ENCODE measurements at places on chromosomes 3 and 15.
A peak's percentile ranks its signal among the peaks of the same experiment; 100 is the strongest.

DNA sequence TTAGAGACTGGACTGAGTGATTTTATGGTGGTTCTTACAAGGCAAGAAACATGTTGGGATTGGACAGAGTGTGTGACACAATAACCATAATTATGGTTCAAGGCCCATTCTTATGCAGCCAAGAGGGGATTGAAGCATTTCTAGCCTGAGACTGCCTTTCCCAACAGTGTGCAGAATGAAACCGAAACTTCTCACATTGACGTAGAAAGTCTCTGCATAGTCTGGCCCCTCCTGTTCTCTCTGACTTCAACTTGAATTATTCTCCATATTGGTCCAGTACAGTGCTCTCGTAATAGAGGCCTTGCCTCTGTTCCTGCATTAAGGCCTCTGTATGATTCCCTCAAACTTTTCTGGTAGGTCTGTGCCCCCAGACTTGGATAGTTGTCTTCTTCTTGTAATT, 138.3 kb downstream of the DIPK2A start:
- DNase-seq: no peak

DNA sequence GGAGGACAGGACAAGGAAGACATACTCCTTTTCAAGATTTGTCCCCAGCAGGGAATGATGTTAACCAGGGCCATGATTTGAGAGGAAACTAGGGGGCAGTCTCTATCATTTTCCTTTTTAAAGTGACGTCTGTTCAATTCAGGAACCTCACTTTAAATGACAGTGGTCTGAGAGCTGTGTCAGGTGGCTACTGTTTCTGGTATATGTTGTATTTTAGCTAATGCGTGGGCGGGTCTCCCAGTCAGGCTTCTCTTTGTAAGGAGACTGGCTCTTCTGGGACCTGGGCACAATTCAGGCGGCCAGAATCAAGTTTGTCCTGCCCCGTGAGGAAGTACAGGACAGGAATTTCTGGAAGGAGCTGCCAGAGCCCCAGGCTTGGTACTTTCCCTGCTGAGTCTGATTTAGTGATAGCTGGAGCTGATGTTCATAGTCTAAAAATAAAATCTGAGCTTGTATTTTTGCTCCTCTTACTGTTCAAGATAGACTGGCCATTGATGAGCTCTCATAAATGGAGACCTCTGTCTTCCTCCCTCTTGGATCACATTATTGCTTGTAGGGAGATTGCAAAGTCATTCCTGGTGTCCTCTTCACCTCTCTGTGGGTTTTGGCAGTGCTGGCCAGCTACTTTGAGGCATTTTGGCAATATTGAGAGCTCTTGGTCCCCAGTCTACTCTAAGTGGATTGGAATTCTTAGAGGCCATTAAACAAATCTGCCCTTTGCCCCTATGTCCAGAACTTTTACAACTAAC, 25.6 kb downstream of the SQOR start:
- DNase-seq: peak; percentile 36

- no peak for DNase-seq
Measured at GRCh38 chr3:15265655-15266509, 59.8 kb downstream of the CAPN7 start.

- peak; percentile 38 for DNase-seq
Measured at GRCh38 chr3:142929109-142929508, 34.4 kb downstream of the PAQR9 start.

DNA sequence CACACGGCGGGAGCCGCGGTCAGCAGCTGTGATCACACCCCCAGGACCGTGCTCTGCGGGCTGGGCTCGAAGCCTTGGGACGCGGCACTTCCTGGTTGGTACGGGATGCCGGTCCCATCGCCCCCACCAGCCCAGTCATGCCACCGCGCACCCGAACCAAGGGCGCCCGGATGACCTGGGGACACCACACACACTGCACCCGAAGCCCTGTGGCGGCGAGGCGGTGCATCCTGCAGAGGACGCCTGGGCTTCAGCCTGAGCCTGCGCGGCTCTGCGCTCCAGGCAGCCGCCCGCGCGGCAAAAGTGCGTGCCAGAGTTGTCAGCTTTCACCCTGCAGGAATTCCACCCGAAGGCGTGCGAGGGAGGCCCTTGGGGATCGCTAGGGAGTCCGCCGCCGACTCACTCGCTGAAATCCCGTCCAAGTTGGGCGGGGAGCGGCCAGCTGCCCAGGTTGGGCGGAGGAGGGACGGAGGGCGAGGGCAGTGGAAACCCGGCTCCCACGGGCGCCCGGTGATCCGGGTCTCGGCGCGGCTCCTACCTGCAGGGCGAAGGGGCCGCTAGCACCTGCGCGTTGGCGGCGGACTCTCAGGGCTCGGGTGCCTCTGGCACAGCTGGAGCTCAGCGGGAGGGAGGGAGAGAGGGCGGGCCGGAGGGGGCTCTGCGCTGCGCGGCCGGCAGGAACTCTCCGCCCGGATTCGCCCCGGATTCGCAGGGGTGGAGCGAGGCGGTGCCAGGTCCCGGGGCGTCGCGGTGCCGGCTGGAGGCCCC, at the start of gene PLD1:
PLD1 (minus strand) TSS at position 623 of the 768 bp plus-strand sequence. CDS start 72,432 bp downstream, outside the sequence.
- peak; percentile 94 for DNase-seq

- DNase-seq: peak; percentile 62
Measured at GRCh38 chr15:58423831-58424608, 7.8 kb upstream of the LIPC start.

DNA sequence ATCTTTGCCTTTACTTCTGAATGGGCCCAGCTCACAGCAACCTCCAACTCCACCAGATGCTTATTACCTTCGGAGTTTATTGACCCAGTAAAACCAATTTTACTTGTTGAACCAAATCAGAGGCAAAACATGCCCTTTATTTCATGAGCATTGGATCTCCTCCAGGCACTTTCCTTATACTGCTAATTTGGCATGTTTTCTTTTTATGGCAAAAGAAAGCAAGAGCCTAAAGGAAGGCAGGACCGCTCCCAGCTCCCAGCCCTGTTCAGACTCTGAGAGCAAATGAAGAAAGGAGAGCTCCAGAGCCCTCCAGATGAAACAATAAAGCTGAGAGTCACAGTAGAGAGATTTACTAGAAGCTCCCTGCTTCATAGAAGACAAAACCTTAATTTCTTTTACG, 81.5 kb upstream of the NR2E3 start:
- DNase-seq: no peak

- DNase-seq: peak; percentile 38
Measured at GRCh38 chr3:16761571-16761970, 123.2 kb upstream of the PLCL2 start.

GRCh38 chr3:131716007-131716406, 213.2 kb upstream of the MRPL3 start:
- DNase-seq: no peak

- DNase-seq: no peak
Measured at GRCh38 chr15:41231422-41232226, 556 bp downstream of the CHP1 start.

- DNase-seq: no peak
Measured at GRCh38 chr3:117519776-117520175, 810.2 kb downstream of the TUSC7 start.

- DNase-seq: no peak
Measured at GRCh38 chr15:74136540-74136813, 6.1 kb downstream of the ISLR2 start.

DNA sequence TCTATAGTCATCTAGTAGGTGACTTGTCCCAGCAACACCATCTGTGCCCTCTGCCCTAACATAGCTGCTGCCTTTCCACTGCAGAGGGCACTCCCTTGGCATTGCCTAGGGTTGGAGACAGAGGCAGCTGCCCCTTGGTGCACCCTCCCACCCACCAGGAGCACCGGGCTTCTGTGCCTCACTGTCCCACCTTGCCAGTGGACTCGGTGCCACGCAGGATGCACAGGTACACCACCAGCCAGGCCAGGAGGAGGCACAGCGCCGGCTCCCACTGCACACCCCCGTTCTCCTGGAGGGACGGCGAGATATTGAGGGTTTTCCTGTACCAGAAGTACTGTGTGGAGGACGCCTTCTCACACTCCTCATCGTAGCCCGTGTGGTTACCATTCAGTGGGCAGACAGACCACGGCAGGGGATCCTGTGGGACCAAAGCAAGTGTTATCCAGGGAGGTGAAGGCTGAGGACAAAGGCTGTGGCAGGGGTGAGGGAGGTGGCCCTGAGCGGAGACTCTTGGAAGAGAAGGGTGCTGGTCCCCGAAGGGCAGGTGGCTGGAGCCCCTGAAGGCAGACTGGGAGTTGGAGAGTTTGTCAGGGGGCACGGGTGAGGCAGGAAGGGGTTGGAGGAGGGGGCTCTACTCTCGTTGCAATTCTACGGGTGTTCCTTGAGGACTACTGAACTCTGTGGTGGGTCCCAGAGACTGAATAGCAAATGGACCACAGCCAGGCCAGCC, 20.6 kb downstream of the SLC6A20 start:
- no peak for DNase-seq

DNA sequence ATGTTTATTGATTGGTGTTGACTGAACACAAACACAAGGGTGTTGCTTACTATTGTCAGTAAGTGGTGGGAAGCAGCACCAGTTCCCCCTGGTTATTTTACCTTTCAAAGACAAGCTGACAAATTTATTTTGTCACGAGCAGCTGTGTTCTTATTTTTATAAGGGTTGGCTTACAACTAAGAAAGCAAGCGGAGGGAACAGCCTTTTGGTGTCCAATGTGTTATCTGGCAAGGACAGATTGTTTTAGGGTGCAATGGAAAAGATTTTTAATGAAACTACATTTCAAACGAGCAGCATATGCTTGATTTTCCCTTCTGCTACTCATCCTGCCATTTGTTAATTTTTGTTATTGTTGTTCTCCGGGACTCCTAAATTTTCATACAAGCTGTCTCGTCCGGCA, 920.6 kb upstream of the CFAP20DC start:
- DNase-seq: no peak

DNA sequence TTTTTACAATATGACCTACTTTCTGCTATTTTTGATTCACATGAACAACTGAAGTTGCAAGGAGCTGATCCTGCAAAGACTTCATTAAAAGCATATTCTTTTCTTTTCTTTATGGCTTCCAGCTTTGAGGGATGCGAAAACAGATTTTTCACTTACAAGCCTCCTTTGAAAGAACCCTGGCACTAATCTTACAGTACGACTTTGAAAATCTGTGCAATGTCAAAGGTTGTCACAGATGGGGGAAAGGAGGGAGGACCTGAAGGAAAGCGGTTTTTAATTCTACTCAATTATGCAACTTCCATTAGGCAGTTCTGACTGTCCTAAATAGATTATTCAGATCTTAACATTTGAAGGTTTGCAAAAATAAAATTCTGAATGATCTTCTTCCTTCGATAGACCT, 130.5 kb downstream of the TNIK start:
- no peak for DNase-seq

GRCh38 chr15:77915261-77915960, 162.1 kb downstream of the TBC1D2B start:
- DNase-seq: no peak

GRCh38 chr3:17238023-17238422, 353.3 kb downstream of the PLCL2 start:
- DNase-seq: peak; percentile 11

DNA sequence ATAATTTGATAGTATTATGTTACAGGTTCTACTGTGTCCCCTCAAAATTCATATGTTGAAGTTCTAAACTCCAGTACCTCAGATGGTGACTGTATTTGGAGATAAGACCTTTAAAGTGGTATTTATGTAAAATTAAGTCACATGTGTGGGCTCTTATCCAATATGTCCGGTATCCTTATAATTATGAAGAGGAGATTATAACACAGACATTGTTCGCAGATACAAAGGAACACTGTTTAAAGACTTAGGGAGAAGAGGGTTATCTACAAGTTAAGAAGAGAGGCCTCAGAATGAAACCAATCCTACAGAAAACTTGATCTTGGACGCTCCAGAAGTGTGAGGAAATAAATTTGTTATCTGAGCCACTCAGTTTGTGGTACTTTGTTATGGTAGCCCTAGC, 50.9 kb downstream of the DPH6 start:
- no peak for DNase-seq

- peak; percentile 65 for DNase-seq
Measured at GRCh38 chr15:74889390-74889882, 406 bp upstream of the MPI start.

DNA sequence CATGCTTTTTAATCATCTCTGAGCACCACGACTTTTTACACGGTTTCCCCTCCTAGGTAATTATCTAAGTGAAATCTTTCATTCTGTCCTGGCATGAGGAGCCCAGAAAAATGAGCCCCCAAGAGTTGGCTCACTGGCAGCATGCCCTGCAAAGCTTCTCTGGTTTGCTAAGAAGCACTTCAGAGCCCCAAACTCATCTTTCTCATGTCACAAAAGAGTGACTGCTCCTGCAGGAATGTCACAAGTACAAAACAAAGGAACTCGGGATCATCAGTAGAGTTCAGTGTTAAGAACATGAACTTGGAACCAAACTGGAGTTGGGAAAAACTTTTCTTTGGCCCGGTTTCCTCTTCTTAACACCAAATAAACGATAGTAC, 123.9 kb downstream of the FOXB1 start:
- peak; percentile 14 for DNase-seq

DNA sequence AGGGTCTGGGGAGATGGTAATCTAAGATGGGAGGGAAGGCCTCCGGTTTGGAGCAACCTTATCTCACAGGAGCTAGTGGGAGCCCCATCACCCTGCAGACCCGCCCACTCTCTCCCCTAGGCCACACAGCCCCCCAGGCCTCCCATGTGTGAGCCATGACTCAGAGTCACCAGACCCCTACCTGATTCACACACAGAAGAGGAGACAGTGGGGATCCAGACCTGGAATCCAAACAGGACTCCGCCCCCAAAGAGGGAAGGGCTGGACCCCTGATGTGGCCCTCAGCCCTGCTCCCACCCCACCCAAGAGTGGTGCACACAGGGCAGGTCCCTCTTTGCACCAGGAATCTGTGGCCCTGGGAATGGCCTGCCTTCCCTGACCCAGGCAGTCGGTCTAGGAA, 97.4 kb downstream of the ADCY5 start:
- DNase-seq: no peak

- peak; percentile 35 for DNase-seq
Measured at GRCh38 chr3:197125636-197126035, 96.0 kb upstream of the MELTF start.

DNA sequence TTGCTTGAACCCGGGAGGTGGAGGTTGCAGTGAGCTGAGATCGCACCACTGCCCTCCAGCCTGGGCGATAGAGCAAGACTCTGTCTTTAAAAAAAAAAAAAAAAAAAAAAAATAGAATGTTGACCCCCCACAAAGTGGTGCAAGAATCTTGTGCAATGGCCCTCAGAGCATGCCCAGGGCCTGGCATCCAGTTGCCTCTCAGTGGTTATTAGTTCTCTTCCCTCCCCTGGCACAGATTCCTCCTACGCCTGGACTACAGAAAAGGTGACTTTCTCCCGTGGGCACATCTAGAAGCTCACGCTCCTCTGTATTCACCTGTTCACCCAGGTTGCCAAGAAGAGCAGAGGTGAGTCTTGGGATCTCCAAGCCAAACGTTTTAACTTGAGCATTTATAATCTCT, 36.7 kb downstream of the ACSBG1 start:
- no peak for DNase-seq
